ENCODE measurements at places on chromosomes 3 and 15. TPM values are rescaled to one million over a fixed set of nuclear protein-coding genes. Genes with fewer than 3 reads are reported as not detected.

The COL6A5 gene
- not detected for total RNA-seq

The CACNA1D gene
- total RNA-seq, result 1.0 TPM

The NRG4 gene
- 0.68 TPM for total RNA-seq

The MCF2L2 gene
- 0.26 TPM for total RNA-seq

The PLA2G4F gene
- total RNA-seq, result not detected

The GALNT15 gene
- total RNA-seq, result 0.05 TPM

The CCR1 gene
- not detected for total RNA-seq

The ISL2 gene
- 3.5 TPM for total RNA-seq

The TTC21A gene
- total RNA-seq, result 1.2 TPM

The CELF6 gene
- total RNA-seq, result not detected

The MESP2 gene
- total RNA-seq, result 0.50 TPM

The VGLL3 gene
- 16.1 TPM for total RNA-seq

The LYSMD2 gene
- total RNA-seq, result 19.3 TPM

The MON1A gene
- total RNA-seq, result 8.0 TPM

The RHOV gene
- 3.7 TPM for total RNA-seq

The CHRD gene
- 0.21 TPM for total RNA-seq

The LMLN gene
- 2.3 TPM for total RNA-seq

The SLC30A4 gene
- 1.6 TPM for total RNA-seq

The AGTR1 gene
- total RNA-seq, result 0.59 TPM

The AADACL2 gene
- not detected for total RNA-seq

The GOLGA8S gene
- 0.18 TPM for total RNA-seq

The ABHD17C gene
- 24.9 TPM for total RNA-seq

The FOXB1 gene
- total RNA-seq, result not detected

The CADPS gene
- total RNA-seq, result not detected

The ADAMTSL3 gene
- total RNA-seq, result 0.56 TPM

The LIPH gene
- 5.1 TPM for total RNA-seq

The STRIT1 gene
- not detected for total RNA-seq

The MYL3 gene
- 0.16 TPM for total RNA-seq

The CYP1A2 gene
- not detected for total RNA-seq

The GOLGA6L4 gene
- 0.39 TPM for total RNA-seq

Data from A549 treated with dexamethasone at 1 μM for 4 hours (cell line).